ENCODE measurements at places on chromosomes 4 and X. TPM values are rescaled to one million over a fixed set of nuclear protein-coding genes. Genes with fewer than 3 reads are reported as not detected.

GRCh38 chr4:76639288-76639687, 204.3 kb downstream of the SHROOM3 start:
- H3K27ac ChIP-seq = peak overlapping the region; percentile 69
- no peaks in the 10 kb centered on the region for H3K36me3 ChIP-seq
- peaks cover 5% of the 10 kb centered on the region for H3K4me1 ChIP-seq
- no peaks in the 10 kb centered on the region for H3K27me3 ChIP-seq
- H3K4me3 ChIP-seq = no peak overlapping the region

The PABPC1L2B gene
- 0.05 TPM for polyA plus RNA-seq

The AREG gene
- polyA plus RNA-seq = not detected

The DUSP21 gene
- not detected for polyA plus RNA-seq

The LRBA gene
- 11.4 TPM for polyA plus RNA-seq

GRCh38 chr4:113179091-113179490, 129.6 kb downstream of the ANK2 start:
- no peak overlapping the region for H3K4me3 ChIP-seq
- H3K4me1 ChIP-seq = no peaks in the 10 kb centered on the region

DNA sequence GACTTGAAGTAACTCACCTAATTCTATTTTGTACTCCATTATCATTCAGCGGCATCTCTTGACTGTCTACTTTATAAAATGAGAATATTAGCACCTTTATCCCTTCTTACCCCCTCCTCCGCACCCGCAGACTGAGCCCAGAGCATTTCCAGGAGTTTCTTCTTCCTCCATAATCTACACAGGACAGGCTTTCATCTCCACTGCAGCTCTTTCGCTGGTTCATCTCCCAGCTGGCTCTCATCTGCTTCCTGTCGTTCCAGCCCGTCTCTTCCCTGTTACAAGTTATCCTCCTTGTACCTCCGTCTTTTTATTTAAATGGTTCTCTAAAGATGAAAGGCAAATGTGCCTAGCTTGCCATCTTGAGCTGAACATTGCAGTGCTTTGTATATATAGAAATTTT, 39.8 kb downstream of the GALNT7 start:
- H3K4me3 ChIP-seq = no peak overlapping the region
- DNase-seq = no peak
- no peaks in the 10 kb centered on the region for H3K36me3 ChIP-seq
- H3K27ac ChIP-seq = no peak overlapping the region

GRCh38 chr4:86521373-86521969, 72.6 kb upstream of the PTPN13 start:
- no peak overlapping the region for H3K4me3 ChIP-seq
- no peak for DNase-seq
- H3K36me3 ChIP-seq = no peaks in the 10 kb centered on the region
- H3K27me3 ChIP-seq = no peaks in the 10 kb centered on the region

DNA sequence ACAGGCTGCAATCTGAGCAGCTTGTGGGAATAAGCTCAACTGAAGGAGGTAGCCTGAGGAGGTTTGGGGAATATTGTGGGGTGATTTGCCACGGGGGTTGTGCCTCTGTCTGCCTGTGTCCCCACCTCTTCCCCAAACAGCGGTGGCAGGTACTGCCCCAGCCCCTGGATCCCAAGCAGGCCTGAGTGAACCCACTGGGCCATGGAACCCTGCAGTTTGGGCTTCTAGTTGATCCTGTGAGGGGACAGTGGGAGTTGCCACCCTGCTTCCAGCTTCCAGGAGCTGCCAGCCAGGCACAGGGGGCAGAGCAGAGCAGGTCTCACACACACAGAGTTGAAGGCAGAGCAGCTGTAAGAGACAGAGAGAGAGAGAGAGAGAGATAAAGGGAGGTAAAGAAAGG, 97.4 kb downstream of the PJA1 start:
- no peaks in the 10 kb centered on the region for H3K27me3 ChIP-seq
- H3K4me1 ChIP-seq = peaks cover 36% of the 10 kb centered on the region
- no peak for DNase-seq
- H3K4me3 ChIP-seq = no peak overlapping the region

DNA sequence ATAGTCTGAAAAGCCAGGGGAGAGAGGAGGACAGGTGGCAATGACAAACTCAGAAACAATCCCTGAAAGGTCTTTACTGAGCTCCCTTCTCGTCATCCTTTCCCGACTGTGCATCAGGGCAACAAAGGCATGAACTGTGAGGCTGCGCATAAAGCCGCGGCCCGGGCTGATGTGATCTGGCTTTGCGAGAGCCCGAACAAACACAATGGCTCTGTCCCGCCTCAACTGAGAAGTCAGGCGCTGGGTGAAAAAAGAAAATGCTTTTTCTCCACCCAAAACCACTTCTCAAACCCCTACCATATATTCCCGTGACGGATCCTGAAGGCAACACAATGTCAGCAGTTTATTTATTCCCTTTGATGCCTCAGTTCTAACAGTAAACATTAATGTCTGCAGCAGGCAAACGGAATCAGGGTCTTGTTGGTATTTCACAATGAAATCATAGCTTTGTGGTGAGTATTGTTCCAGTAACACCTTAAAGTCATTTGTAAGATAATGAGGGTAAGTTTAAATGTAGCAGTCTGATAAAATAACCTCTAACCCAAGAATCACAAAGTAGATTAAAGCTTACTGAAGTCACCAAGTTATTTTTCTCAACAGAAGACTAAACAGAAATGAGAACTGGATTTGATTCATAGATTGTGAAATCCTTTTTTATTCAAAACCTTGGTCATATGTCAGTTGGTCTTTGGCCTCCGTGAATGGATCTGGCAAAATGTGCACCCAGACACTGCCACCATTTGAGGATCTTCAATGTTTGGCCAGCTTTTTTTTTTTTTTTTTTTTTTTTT, 67.4 kb downstream of the APBB2 start:
- H3K27ac ChIP-seq = peak overlapping the region; percentile 97
- H3K36me3 ChIP-seq = peaks cover 12% of the 10 kb centered on the region
- no peak for DNase-seq

- H3K36me3 ChIP-seq = peaks cover 11% of the 10 kb centered on the region
- H3K4me3 ChIP-seq = peak overlapping the region; percentile 77
- peaks cover 23% of the 10 kb centered on the region for H3K4me1 ChIP-seq
- peak; percentile 80 for DNase-seq
Measured at GRCh38 chr4:1711571-1712215, 426 bp downstream of the SLBP start.

The NOX1 gene
- polyA plus RNA-seq = not detected

The PAK3 gene
- 0.63 TPM for polyA plus RNA-seq

- peaks cover 2% of the 10 kb centered on the region for H3K4me1 ChIP-seq
- H3K27ac ChIP-seq = peak overlapping the region; percentile 69
- DNase-seq = peak; percentile 18
- no peaks in the 10 kb centered on the region for H3K27me3 ChIP-seq
Measured at GRCh38 chrX:56994375-56995270, 718 bp downstream of the SPIN3 start.

The GRIA3 gene
- 0.15 TPM for polyA plus RNA-seq

Data from SK-N-SH (cell line).